ENCODE measurements at places on chromosomes 1 and 21.

DNA sequence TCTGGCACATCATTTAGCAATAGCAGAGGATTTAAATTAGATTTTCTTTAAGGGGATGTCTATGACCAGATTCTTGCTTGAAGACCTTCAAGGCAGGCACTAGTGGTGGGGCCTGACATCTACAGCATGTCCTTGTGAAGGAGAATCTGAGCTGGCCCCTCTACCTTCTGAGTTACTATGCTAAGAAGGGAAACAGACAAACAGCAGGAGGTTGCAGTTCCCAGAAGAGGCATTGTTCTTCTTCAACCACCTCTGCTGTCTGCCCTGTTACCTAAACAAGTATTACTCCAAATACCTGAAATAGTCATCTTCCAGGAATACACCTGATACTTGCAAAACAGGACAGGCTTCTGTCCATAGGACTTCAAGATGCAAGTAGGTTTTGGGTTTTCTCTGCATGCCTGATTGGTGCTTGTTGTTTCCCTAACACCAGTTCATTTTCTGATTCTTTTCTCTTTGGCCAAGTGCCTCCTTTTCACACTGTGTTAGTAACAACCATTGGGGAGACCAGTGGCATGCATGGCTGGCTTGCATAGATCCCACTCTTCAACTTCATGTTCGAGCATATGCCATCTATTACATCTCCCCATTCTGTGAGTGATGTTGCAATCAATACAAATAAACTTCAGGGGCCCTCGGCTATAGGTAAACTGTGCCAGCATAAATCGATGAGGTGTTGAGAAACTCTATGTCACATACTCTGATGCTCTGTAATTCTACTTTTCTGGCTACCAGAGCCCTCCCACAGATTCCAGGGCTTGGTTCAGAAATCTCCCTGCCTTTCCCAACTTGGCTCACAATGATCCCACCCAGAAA lies 93.0 kb upstream of the DUSP10 start:
- no peak for DNase-seq

DNA sequence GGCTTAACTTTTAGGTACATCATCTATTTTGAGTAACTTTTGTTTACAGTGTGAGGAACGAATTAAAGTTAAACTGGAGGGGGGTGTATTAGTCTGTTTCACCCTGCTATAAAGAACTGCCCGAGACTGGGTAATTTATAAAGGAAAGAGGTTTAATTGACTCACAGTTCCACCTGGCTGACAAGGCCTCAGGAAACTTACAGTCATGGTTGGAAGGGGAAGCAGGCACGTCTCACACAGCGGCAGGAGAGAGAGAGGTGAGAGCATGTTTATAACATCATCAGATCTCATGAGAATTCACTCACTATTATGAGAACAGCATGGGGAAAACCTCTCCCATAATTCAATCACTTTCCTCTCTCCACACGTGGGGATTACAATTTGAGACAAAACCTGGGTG lies 31.9 kb upstream of the TMEM52 start:
- no peak for DNase-seq

DNA sequence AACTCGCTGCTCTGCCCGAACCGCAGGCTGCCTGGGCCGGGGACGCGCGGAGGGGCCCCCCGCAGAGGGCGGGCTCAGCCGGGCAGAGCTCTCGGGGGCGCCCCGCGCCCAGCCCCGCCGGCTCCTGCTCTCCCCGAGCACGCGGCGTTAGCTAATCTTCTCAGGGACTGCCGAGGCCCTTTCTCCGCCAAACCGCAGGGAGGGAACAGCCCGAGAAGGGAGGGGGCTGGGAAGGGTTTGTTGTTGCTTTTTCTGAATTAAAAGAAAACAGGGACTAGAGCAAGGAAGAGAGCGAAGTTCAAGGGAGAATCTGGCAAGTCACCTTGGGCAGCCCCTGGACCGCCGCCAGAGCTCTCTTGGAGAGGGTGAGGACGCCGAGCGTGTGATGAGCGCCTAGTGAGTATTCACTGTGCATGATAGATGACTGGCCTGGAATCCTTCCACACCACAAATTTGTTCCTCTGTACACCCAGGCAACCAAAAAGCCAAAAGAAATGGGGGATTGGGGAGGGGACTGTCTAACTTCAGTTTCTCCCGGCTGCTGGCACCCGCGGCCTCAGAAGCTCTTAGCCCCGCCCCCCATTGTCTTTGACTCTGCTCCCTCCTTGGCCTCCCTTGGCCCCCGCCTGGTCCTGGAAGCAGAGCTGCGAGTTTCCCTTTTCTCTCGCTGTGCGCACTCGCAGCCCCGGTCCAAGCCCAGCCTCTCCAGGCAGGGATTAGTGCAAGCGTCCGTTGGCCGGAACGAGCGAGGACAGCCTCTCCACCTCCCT lies 19.7 kb upstream of the LMX1A start:
- DNase-seq: peak; percentile 18

DNA sequence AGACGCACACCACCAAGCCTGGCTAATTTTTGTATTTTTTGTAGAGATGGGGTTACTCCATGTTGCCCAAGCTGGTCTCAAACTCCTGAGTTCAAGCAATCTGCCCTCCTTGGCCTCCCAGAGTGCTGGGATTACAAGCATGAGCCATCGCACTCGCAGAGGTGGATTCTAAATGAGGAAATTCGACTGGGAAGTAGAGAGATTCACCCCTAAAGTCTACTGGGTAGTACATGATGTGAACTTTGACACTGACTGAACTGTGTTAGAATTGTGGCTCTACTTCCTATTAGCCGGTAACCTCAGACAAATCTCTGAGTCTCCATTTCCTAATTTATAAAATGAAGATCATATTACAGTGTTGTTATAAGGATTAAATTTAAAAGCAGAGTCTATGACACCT lies 276.0 kb upstream of the NR5A2 start:
- no peak for DNase-seq

- DNase-seq: no peak
Observed at GRCh38 chr1:219040291-219040690, 133.4 kb upstream of the LYPLAL1 start.
